Cardiac atrium fibroblast (primary cell): ENCODE measurements at places on chromosomes 6 and 20. TPM values are rescaled to one million over a fixed set of nuclear protein-coding genes. Genes with fewer than 3 reads are reported as not detected.

Gene PCK1
- not detected in 2 replicates for total RNA-seq

Gene TINAG
- not detected in 2 replicates for total RNA-seq

Gene GTSF1L
- not detected in 2 replicates for total RNA-seq

Gene MATN4
- not detected in 2 replicates for total RNA-seq

Gene PDE10A
- total RNA-seq, result 24.4 and 28.5 TPM in 2 replicates

Gene TGM3
- not detected in 2 replicates for total RNA-seq

Gene GGTLC1
- total RNA-seq, result not detected in 2 replicates

Gene IL17A
- total RNA-seq, result not detected in 2 replicates

Gene OSTM1
- 25.5 and 37.9 TPM in 2 replicates for total RNA-seq

Gene LINC00237
- total RNA-seq, result not detected in 2 replicates

Gene SLC32A1
- not detected in 2 replicates for total RNA-seq

Gene DDX27
- total RNA-seq, result 16.4 and 24.6 TPM in 2 replicates

Gene PRSS35
- total RNA-seq, result 0.18 and 0.65 TPM in 2 replicates

Gene ZNF165
- 0.16 and 0.36 TPM in 2 replicates for total RNA-seq
